ENCODE measurements at places on chromosomes 1 and 21.

- no peak for DNase-seq
These were observed 579.3 kb upstream of the ADGRL4 start for GRCh38 chr1:79585801-79586200.

DNA sequence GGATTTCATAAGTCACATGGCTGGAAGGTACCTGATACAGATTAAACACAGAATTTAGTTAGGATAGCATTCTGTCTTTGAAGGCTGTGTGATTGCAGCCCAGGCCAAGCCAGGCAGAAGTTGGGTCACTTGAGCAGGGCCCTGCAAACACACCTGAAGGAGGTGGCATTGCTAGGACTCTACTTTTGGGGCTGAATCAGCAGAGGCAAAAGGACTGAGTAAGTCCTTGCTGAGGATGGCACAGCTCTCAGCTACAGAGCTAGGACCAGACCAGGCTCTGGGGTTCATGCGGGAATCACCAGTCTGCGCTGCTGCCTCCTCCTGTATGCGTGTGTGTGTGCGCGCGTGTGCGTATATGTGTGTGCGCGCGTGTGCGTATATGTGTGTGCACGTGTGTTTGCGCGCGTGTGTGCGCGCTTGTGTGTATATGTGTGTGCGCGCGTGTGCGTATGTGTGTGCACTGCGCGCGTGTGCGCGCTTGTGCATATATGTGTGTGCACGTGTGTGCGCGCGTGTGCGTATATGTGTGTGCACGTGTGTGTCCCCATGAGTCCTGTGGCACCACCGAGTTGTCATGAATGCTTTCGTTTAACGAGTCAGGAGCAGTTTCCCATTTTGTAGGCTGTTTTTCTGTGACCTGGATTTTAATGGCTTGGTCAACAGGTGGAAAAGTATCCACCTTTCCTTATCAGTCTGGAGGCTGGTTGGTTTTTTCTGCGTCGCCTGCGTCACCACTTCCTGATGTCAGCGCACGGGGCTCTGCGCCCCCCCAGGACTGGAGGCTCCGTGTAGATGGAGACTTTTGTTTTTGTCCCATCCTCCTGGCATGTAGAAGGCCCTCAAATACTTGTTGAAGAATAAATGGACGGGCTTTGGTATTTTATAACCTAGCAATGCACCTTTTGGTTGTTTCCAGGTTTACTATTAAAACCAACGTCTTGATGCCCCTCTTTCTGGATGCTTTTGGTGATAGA is 34.7 kb downstream of the ADARB1 start:
- no peak for DNase-seq

- no peak for DNase-seq
These were observed 691.2 kb downstream of the USP25 start for GRCh38 chr21:16421007-16421406.

DNA sequence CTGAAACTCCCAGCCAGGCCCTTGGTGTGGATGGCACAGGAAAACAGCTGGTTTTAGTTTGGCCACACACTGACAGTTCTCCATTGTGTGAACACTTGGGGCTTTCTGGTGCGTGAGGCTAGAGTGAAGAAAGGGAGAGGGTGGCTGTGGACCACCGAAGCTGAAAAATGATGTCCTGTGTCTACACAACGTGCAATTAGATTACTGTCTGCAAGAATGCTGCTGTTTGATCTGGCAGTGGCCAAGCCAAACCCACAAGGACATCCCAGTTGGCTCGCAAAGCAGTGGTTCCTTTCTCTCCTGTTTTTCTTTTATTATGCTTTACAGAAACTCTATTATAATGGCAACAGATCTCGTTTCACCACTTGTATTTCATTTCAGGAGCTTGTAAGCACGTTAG is 58.9 kb downstream of the ERG start:
- no peak for DNase-seq

DNA sequence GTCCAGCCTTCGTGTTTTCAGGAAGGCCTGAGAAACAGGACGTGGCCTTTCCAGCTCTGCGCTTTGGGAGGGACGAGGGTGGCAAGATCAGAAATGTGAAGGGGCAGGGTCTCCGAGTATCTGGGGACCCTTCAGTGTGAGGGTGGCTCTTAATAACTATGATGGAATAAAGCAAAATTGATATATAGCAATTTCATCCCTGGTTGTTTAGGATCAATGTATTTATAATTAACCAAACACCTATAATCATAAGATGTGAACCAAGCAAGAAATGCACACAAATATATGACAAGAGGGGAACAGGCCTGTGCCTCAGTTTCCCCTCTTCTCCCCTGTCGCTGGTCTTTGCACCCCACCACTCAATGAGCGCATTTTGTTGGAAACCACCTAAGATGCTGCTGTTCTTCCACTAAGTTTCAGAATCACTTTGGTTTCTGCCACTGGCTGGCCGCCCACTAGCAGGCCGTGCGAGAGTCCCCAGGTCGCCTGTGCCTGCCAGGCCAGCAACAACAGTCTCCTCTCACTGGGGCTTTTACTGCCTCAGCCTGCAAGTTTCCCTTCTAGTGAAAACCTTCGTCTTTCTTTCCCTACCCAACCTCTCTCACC is 36.6 kb downstream of the UBASH3A start:
- no peak for DNase-seq

GRCh38 chr1:192805832-192806323 is 3.0 kb upstream of the RGS2 start:
- DNase-seq, result peak; percentile 82

- no peak for DNase-seq
These were observed 1337.8 kb downstream of the AMY1C start for GRCh38 chr1:105087506-105087905.

Data from CD4-positive, alpha-beta T cell treated with Interleukin-10 for 1 hour (primary cell).